Stimulated activated naive B cell treated with anti-CD40 and anti-IgM and Interleukin-4, amounts not matched to agents 10 μg/mL and 1 μg/mL and 100 μg/mL, for 72 hours (primary cell): ENCODE measurements at places on chromosomes 12 and 14.

- no peak overlapping the region for H3K27ac ChIP-seq
- no peaks in the 10 kb centered on the region for H3K36me3 ChIP-seq
- H3K27me3 ChIP-seq, result peaks cover 36% of the 10 kb centered on the region
Measured at GRCh38 chr14:23398348-23398747, 9.7 kb downstream of the MYH6 start.

DNA sequence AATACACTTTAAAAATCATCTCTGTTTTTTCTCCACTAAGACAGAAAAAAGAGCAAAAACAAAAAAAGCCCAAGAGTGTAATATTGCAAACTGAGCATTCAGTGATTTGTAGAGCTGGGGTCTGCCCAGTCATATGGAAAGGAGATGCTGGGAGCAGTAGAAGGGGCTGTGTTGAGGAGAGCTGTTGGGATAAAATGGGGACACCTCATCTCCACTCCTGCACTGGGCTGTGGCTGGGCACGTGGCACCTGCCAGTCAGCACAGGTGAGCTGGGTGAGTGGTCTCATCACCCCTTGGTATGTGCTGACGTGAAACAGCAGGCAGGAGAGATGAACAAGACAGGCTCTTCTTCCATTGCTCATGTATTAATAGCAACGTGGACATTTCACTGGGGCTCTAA, 217.4 kb downstream of the C12orf42 start:
- DNase-seq, result no peak
- no peak overlapping the region for H3K4me3 ChIP-seq
- H3K27ac ChIP-seq, result no peak overlapping the region
- no peaks in the 10 kb centered on the region for H3K27me3 ChIP-seq

GRCh38 chr14:75527449-75528163, 5.3 kb downstream of the BATF start:
- H3K4me1 ChIP-seq, result peaks cover 42% of the 10 kb centered on the region
- H3K27me3 ChIP-seq, result no peaks in the 10 kb centered on the region
- peak overlapping the region; percentile 15 for H3K4me3 ChIP-seq
- H3K36me3 ChIP-seq, result peaks cover 69% of the 10 kb centered on the region

DNA sequence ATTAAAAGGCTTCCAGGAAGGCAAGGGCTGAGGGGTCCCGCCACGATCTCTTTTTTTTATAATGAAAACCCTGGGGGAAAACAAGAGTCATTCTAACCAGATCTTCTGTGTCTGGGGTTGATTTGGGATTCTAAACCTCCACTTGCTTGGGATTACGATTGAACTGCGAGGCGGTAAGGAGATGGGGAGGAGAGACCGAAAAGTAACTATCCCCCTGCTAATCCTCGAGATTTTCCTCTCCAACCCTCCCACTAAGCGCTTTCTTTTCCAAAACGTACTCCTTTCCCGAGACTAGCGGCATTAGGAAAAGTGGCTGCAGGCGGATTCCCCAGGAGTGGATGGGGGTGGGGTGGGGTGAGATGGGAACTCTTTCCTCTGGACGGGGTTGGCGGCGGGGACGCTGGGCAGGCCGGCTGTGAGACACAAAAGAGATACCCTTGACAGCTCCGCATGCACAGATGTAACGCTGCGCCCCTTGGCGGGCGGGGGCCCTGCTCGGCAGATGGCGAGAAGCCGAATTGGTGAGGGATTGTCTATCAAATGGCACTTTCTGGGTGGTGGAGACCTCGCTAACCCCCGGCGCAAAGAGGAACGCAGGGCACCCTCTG, 830 bp upstream of the SRRM4 start:
- no peak overlapping the region for H3K27ac ChIP-seq
- DNase-seq, result no peak
- no peak overlapping the region for H3K4me3 ChIP-seq
- H3K36me3 ChIP-seq, result no peaks in the 10 kb centered on the region
- H3K4me1 ChIP-seq, result no peaks in the 10 kb centered on the region

DNA sequence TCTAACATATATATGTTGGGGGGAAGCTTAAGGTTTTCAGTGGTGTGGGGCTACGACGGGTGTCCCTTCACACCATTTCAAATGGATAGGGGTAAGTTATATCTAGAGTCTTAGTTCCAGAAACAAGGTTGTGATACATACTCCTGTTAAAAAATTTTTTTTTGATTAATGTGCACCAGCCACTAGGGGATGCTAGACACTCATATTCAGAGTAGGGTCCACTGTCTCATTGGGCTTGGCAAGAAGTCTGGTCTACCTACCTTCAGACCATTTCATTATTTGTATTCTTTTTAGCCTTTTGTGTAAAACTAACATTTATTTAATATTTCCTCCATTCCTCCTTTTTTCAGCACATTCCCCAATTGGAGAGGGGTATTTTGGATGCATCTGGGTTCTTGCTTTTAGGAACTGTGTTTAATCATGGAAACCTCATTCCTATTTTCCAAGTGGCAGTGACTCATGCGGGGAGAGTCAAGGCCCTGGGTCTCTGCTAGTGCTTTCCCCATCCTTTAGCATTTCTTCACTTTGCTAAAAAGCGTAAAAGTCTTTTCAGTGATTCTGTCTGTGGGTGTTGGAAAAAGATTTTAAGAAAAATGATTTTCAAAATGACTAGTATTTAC, 33.4 kb downstream of the ANO4 start:
- DNase-seq, result no peak
- H3K4me3 ChIP-seq, result no peak overlapping the region
- no peaks in the 10 kb centered on the region for H3K36me3 ChIP-seq

DNA sequence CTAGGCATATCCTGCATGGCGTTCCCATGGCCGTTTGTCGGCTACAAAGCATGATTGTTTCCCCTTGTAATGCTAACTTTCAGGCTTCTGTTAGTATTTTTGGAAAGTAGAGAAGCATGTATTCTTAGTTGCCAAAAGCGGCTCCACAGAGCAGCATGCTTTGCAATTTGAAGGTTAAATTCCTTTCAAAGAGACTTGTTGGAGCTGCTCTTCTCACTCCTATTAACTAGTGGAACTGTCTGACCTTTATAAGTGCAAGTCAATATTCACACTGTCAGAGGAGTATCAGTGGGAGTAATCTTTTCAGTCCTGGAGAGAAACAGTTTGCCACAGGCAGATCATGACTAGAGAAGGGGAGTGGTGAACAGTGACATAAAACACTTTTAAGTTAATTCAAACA, 656.1 kb upstream of the NOVA1 start:
- no peak overlapping the region for H3K27ac ChIP-seq
- no peak overlapping the region for H3K4me3 ChIP-seq
- no peaks in the 10 kb centered on the region for H3K27me3 ChIP-seq
- no peak for DNase-seq

GRCh38 chr12:4809013-4809448, 88.8 kb downstream of the GALNT8 start:
- H3K4me1 ChIP-seq, result peaks cover 48% of the 10 kb centered on the region

- peaks cover 15% of the 10 kb centered on the region for H3K27me3 ChIP-seq
- DNase-seq, result no peak
- H3K27ac ChIP-seq, result no peak overlapping the region
- H3K4me3 ChIP-seq, result no peak overlapping the region
Measured at GRCh38 chr12:67539946-67540345, 108.6 kb upstream of the DYRK2 start.

- peaks cover 33% of the 10 kb centered on the region for H3K36me3 ChIP-seq
- no peak overlapping the region for H3K4me3 ChIP-seq
- H3K27ac ChIP-seq, result no peak overlapping the region
- DNase-seq, result no peak
- H3K4me1 ChIP-seq, result peaks cover 71% of the 10 kb centered on the region
Measured at GRCh38 chr12:110555577-110556406, 27.3 kb downstream of the PPTC7 start.

DNA sequence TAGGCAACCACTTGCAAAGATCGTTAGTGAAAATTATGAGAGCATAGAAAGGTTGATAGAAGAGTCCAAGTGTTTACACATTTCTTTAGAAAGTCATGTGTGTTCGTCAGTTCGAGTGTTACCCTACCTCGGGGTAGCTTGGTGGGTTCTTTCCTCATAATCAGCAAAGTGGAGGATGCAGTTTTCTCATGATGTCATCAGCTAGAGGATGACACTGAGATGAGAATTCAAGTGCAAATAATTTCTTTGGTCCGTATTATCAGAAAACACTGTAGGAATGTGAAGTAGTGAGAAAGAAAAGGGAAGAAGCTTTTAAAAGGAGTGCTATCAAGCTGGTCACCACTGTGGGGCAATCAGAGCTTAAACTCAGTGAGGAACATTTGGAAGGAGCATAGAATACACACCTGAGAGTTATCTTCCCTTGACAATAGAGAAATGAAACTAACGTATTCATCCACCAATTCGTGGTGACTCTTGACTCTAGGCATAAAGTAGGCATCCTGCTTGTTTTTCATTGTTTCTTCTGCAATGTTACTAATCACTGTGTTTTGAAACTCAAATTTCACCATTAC, 1340.9 kb upstream of the TMEM132C start:
- no peaks in the 10 kb centered on the region for H3K4me1 ChIP-seq
- no peak for DNase-seq
- H3K27me3 ChIP-seq, result no peaks in the 10 kb centered on the region
- no peak overlapping the region for H3K27ac ChIP-seq

DNA sequence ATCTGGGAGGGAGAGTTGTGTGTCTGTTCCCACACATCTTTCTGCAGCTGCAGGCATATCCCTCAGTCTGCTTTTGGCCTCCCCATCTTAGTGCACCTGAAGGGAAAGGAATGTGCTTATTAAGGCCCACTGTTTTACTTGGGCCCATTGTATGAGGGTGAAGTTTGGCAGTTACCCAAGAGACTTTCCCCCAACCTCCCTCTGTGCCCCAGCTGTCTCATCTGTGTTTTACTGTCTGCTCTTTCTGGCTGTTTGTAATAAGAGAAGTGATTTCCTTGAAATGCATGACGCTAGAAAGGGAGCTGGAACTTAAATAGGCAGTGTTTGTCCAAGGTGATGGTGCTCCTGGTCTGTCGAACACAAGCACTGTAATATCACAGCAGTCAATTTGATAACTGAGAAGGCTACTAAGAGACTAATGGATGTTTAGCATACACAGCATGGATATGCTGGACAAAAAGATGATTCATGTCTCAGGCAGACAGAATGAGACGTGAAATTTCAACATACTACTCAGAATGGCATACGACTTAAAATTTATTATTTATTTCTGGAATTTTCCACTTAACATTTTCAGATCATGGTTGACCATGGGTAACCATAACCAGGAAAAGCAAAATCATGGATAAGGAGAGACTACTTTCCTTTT, 43.6 kb downstream of the FSCB start:
- H3K27me3 ChIP-seq, result no peaks in the 10 kb centered on the region
- no peak overlapping the region for H3K27ac ChIP-seq
- H3K36me3 ChIP-seq, result no peaks in the 10 kb centered on the region

DNA sequence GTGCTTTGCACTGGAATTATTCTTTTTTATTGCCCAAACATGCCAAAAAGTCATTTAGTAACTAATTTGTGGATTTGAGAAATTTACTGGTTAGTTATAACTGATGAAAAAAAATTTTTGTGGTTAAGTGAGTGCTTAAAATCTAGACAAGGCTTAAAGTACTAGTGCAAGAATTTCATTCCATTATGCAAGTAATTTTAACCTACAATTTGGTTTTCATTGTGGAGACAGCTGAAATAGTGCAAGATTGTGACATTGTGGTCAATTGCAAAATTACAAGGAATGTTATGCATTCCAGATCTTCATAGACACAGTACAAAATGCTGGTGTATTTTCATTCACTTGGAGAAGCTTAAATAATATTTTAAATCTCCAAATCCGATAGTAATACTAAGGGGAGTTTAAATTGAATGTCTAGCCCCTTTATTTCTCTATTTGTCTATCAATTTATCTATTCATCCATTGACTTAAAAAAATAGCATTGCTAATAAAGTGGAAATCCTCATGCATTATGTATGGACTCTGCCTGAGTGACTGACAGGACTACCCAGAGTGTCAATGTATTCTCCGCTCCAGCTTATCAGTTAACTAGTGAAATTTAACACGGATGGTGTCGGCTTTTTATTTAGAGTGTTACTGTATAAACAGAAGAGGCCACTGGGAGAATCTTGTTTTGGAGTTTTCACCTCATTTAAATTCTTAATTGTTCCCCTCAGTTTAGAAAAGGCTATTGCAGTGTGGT, 125.9 kb downstream of the ALX1 start:
- no peaks in the 10 kb centered on the region for H3K27me3 ChIP-seq
- no peaks in the 10 kb centered on the region for H3K4me1 ChIP-seq
- no peak overlapping the region for H3K4me3 ChIP-seq
- H3K27ac ChIP-seq, result no peak overlapping the region

- peak; percentile 63 for DNase-seq
- peaks cover 31% of the 10 kb centered on the region for H3K4me1 ChIP-seq
- no peaks in the 10 kb centered on the region for H3K27me3 ChIP-seq
- peaks cover 33% of the 10 kb centered on the region for H3K36me3 ChIP-seq
Measured at GRCh38 chr14:20460458-20461224, 593 bp downstream of the PIP4P1 start.

DNA sequence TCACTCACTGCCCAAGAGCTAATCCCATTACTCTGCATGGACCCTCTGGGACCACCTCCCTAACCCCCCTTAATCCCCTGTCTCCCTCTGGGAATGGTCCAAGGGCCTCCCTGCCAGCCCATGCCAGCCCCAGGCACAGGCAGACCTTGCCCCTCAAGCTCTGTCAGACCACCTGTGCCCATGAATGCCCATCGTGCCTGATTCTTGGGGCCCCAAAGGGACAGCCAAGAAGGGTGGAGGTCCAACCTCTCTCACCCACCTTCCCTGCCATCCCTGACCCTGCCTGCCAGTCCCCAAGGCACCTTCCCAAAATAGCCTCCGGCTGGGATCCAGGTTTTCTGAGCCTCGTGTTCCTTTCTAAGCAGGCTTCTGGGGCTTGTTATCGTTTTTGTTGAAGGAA, 20.8 kb upstream of the VSX2 start:
- H3K4me3 ChIP-seq, result no peak overlapping the region
- H3K36me3 ChIP-seq, result no peaks in the 10 kb centered on the region
- H3K4me1 ChIP-seq, result peaks cover 3% of the 10 kb centered on the region

- H3K27me3 ChIP-seq, result peaks cover 37% of the 10 kb centered on the region
- H3K27ac ChIP-seq, result peak within 1 kb of the TSS; percentile 85
- DNase-seq, result no peak
- H3K4me1 ChIP-seq, result peaks cover 20% of the 10 kb centered on the region
- H3K4me3 ChIP-seq, result peak within 1 kb of the TSS; percentile 81
- no peaks in the 10 kb centered on the region for H3K36me3 ChIP-seq
Measured at GRCh38 chr14:88554457-88555286, at the start of gene PTPN21. PTPN21 (minus strand) TSS chr14:88555007; CDS start chr14:88550417, 4,590 bp downstream.

DNA sequence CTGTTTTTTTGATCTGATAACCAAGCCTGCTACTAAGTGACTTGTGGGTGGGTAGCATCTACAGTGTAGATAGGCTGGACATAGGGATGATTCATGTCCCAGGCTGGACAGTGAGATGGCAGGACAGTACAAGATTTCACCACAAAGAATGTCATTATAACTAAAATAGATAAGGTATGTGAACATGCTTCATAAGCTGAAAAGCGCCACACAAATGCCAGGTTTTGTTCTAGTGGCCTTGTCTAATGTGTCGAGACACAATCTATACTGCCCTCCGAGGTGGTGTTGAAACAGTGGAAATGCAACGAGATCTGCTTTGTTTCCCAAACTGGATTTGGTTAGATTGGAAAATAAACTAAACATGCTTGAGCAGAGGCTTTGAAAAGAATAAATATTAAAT, 4.4 kb downstream of the LGALS3 start:
- no peaks in the 10 kb centered on the region for H3K27me3 ChIP-seq
- no peak overlapping the region for H3K27ac ChIP-seq
- peaks cover 4% of the 10 kb centered on the region for H3K36me3 ChIP-seq
- DNase-seq, result no peak
- H3K4me1 ChIP-seq, result peaks cover 14% of the 10 kb centered on the region
- no peak overlapping the region for H3K4me3 ChIP-seq

- peaks cover 18% of the 10 kb centered on the region for H3K27me3 ChIP-seq
- H3K36me3 ChIP-seq, result no peaks in the 10 kb centered on the region
- DNase-seq, result no peak
- H3K27ac ChIP-seq, result no peak overlapping the region
- no peaks in the 10 kb centered on the region for H3K4me1 ChIP-seq
- H3K4me3 ChIP-seq, result no peak overlapping the region
Measured at GRCh38 chr14:74346341-74346740, 1.9 kb upstream of the VRTN start.
